Activated CD4-positive, alpha-beta memory T cell treated with anti-CD3 and anti-CD28 coated beads for 36 hours (primary cell): ENCODE measurements at places on chromosomes 2 and 18.

GRCh38 chr2:127535918-127536317, 435 bp downstream of the MYO7B start:
- DNase-seq: no peak

DNA sequence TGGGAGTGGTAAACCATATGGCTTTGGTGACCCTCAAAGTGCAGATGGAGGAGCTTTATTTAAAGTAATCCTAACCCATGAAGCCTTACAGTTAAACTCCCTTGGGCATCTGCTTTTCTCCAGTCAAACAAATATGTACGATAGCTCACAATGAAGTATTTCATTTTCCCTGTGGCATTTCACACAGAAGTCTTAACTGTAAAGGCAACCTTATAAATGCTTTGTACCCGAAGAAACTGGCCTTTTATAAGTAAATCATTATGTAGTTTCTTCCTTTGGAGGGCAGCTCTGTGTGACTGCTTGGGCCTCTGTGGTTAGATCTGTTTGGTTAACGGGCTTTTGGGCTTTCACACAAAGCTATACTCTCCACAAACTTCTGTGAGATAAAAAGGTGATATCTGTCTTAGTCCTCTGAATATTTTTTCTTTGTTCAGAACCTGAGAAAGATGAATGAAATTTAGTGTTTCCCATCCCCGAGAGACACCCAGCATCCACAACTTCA, 46.6 kb downstream of the SCN1A start:
- DNase-seq: no peak

DNA sequence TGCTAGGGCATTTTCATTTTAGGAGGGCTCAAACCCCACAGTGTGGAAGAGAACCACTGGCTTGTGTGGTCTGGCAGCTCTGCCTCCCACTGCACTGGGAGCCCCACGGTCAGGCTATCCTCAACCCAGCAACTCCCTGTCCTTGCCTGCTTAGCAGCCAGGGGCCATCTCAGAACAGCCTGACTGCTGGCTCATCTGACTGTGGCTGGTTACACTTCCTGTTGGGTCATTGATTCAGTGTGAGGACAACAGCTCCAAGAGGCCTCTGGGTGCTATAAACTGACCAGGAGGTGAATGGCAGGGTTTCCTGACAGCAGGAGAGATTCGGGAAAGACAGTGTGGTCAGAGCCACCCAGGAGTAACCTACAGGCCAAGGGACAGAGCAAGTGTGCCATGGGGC, 40.1 kb downstream of the AMER3 start:
- no peak for DNase-seq

DNA sequence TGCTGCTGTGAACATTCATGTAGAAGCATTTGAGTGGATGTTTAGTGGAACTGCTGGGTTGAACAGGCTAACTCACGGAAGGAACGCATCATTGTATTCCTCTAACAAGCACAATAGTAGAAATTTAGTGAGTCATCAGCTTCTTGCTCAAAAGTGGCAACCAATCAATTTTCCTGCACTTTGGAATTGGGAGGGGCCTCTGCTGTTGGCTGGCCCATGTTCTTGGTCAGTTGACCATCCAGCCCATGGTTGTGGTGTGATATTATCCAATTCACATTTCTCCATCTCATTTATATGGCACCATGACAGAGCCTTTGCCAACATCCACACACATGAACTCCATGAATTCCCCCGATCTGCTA, 95.0 kb downstream of the TNFRSF11A start:
- peak; percentile 27 for DNase-seq
